Ovary (tissue), 10 donors: ENCODE measurements at places on chromosomes 12 and 14. TPM values are rescaled to one million over a fixed set of nuclear protein-coding genes. Genes with fewer than 3 reads are reported as not detected.

- H3K27me3 ChIP-seq = no peaks in the 10 kb centered on the region
- peak; percentile 41 for DNase-seq
- H3K36me3 ChIP-seq = no peaks in the 10 kb centered on the region
These were observed 45.9 kb upstream of the IFNG-AS1 start for GRCh38 chr12:67943141-67943892.

IL26 gene
- not detected for total RNA-seq

GRCh38 chr12:118073768-118074167, 12.8 kb upstream of the WSB2 start:
- no peaks in the 10 kb centered on the region for H3K27me3 ChIP-seq
- H3K36me3 ChIP-seq = no peaks in the 10 kb centered on the region
- no peak overlapping the region for H3K27ac ChIP-seq

DEGS2 gene
- total RNA-seq = 4.7 TPM

DNA sequence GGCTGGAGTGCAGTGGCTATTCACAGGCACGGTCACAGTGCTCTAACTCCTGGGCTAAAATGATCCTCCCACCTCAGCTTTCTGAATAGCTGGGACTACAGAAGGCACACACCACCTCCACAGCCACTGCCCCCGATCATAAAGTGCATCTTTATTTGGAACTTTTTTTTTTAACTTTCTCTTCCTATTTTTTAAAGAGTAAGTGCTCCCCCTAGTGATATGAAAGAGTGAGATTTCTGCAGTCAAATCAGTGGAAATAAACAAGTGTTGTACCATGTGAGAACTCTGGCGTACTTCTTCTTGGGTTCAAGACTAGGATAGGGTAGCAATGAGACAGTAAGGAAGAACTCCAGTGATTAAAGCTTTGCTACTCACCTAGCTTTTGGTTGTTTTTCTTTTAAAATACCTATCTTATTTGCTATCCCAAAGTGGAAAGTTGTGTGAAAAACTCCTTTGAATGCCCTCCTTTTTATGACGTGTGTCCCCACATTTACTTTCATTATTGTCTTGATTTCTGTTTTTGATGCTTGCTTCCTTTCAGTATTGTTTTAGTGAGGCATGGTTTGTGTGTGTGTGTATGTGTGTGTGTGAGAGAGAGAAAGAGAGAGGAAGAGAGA, 6.6 kb downstream of the PPP4R4 start:
- no peak overlapping the region for H3K4me3 ChIP-seq
- no peaks in the 10 kb centered on the region for H3K36me3 ChIP-seq
- H3K27me3 ChIP-seq = no peaks in the 10 kb centered on the region
- no peaks in the 10 kb centered on the region for H3K4me1 ChIP-seq
- DNase-seq = no peak
